ENCODE measurements at places on chromosomes 3 and 15.

GRCh38 chr15:29904757-29905417 lies 82.6 kb upstream of the TJP1 start:
- no peak for DNase-seq

GRCh38 chr3:72041076-72041475 lies 256.1 kb upstream of the PROK2 start:
- DNase-seq: no peak

DNA sequence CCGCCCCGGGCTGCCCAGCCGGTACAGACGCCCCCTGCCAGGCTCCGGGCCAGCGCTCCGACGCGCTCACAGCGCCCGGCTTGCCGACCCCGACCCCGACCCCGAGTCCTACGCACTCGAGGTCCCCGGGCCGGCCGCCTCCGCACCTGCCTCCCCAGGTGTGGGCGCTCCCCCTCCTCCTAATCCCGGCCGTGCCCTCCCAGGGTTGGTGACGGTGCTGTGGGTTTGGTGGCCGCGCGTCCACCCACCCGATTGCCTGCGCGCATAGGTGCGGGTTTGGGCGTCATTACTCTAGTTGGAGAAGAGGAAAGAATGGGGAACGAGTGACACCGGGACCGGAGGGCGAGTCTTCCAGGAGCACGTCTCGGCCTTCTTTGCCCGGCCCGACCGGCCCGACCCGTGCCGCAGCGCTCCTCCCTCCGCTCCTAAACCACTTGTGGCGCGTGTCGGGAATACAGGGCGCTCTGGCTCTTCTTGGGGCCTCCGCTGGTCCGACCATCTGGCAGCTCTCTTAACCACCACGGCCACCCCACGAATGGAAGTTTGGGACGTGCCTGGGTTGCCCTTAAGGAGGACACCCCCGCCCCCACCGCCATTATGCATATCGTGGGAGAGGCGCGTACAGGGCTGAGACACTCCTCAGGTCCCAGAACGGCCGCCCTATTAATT lies 810 bp upstream of the THRB start:
- DNase-seq: no peak

DNA sequence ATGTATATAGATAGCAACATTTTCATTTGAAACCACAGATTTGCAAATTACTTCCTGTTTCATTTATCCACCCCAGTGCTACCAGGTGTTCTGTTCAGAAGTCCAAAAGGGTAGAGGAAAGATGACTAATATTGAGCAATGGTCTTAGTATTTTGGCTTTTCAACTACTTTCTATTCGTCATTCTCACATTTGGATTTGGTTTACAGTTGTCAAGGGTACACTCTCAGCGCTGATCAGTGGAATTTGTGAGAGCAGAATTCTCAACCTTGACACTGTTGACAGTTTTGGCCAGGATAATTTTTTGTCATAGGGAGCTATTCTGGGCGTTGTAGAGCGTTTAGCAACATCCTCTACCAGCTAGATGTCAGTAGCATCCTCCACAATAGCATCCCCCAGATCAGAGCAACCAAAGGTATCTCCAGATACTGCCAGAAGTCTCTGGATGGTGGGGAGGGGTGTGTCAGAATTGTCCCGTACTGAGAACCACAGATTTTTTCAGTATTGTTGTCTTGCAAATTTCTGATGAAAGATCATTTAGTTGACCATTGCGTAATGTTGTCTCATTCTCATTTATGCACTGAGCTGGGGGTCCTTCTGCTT lies 4.2 kb downstream of the HMCES start:
- DNase-seq: no peak

DNA sequence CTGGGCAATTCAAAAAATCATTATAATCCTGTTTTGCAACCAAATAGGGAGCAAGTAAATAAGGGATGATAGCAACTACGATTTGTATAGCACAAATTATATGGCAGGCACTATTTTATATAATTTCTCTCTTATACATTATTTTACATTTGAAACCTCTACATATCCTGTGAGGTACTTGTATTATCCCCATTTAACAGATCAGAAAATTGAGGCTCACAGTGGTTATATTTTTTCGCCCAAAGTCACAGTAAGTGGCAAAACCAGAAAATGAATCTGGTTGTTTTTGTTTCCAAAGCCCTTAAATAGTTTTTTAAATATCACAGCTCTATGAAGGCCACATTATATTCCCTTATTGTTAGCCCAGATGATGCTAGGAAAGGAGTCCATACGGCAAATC lies 74.3 kb downstream of the MLH1 start:
- DNase-seq: no peak

DNA sequence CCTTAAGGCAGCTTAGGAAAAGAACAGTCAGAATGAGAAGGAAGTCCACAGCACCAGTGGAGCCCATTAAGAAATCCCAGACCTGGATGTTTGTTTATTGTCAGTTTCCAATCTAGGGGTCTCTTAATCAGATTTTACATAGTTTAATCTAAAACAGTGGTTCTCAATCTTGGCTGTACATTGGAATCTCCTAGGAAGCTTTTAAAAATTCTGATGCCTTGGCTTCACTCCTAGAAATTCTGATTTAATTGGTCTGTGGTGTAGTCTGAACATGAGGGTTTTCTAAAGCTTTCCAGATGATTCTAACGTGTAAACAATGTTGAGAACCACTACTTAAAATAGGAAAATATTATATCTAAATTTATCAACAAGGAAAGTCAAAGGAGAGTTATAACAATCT lies 56.6 kb upstream of the SPRED1 start:
- no peak for DNase-seq

DNA sequence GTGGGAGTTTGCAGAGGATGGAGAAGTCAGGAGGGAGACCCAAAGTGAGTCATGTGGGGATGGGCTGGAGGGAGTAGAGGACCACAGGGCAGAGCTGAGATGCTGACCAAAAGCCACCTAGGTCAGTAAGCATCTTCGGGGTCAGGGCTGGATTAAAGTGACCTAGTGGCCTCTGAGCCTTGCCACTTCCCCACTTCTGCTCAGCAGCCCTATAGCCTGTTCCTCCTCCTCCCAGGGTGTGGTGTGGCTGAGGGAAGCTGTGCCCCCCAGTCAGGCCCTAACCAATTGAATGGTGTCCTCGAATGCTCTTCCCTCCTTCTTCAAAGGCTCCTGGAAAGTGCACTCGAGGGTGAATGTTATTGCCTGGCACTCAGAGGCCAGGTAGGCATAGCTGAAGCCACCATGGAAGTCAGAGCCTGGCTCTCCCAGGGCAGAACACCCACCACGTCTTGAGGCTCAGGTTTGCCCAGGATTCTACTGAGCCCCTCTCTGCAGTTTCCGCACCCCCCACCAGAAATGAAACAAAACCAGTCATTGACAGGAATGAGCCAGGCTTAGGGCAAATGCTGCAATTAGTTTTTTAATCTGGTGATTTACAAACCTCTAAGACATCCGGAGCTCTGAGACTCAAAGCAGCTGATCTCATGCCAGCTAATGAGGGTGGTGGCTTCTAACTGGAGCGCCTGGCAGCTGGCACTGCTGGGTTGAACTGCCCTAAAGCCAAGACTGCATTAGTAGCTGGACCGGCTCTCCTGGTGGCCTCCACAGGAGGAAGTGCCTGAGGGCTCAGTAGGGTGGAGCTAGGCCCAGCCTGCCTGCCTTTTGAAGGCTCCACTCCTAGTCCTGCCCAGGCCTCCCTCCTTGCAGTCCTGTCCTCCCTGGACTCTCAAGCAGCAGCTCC lies 26.0 kb upstream of the VIPR1 start:
- no peak for DNase-seq

DNA sequence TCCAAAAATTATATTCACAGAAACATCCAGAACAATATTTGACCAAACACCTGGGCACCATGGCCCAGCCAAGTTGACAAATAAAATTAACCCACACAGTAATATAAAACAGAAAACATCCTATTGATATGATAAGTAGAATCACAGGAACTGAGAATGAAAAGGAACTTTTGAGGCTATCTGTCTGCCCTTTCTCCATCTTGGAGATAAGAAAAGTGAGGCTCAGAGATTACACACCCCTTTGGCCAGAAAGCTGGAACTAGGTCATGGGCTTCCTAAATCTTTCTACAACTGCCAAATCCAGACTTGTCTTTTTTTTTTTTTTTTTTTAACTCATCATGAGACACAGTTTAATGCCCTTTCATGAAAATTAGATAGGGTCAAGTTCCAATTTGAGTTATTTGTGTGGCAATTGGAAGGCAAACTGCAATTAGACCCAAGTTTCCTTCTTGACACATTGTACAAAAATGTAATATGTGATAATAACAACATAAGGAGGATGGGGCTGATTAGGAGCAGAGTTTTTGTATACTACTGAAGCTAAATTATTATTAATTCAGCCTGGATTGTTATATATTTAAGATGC lies 137.2 kb downstream of the RPL22L1 start:
- no peak for DNase-seq

DNA sequence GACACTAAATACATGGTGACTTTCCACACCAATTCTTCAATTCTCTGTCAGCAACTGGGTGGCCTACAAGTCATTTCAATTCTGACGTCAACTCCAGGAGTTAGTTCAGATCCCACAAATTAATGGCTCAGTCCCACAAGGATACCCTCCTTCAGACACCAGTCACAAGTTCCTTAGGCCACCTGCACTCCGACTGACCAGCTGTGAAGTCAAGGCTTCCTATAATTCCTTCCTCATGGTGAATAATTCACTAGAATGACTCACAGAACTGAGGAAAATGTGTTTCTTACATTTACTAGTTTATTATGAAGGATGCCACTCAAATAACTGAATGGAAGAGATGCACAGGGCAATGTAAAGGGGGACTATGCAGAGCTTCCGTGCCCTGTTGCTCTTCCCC lies 6.3 kb upstream of the PIAS1 start:
- DNase-seq: no peak

GRCh38 chr15:86743283-86743903 lies 663.7 kb downstream of the AGBL1 start:
- DNase-seq: peak; percentile 46

DNA sequence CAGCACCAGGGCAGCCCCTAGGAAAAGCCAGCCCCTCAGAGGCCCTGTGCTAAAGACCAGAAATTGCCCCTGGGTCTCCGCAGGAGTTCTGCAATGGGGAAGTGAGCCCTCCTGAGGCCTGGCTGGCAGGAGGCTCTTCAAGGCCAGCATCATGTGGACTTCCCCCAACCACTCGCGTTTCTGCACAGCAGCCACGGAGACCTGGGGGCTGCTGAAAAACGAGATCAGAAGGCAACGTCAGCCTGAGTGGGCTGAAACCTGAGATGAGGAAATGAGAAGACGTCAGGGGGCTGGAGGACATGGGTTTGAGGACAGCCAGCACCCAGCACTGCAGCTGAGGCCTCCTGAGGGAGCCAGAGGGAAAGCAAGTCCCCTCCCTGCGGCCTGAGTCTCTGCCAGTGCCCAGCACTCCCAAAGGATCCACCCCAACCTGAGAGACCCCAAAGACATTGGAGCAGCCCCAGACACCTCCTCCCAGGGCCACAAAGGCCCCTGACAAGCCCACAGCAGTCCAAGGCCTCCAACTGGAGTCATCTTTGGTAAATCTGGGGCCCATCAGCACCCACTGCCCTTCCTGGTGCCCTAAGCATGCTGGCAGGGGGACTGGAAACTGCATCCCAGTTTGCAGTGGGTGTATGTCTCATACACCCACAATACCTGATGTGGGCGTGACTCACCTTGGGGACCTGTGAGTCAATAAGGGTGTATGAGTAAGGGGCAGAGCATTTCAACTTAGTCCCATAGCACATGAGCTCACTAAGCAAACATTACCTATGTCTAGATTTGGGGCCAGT lies 29.2 kb upstream of the CYP11A1 start:
- peak; percentile 42 for DNase-seq

DNA sequence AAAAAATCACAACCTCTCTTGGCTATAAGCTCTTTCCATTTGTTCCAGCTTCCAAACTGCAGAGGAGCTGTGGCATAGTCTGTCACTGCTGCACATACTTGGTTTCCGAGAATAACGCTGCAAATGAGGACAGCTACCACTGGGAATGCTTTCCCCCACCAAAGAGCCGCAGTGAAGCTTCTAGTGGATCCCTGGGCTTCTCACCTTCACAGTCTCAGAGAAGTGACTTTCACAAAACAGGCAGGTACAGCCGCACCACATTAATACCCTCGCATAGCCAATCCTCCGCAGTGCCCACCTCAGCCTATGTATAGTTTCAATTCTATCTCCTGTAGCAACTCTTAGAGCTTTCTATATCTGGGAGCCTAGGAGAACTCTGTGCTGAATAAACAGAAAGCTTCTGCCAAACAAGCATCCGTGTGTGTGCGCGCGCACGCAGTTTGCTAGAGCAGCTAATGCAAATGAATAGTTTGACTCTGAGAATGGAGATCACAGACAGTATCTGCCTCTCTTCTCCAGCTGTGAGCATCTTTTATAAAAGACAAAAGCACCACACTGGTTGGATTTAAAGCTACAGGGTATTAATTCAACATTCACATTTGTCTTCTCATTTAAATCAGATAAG lies 81.9 kb upstream of the PLXND1 start:
- DNase-seq: no peak

- no peak for DNase-seq
Measured at GRCh38 chr3:178201714-178202113, 334.5 kb upstream of the KCNMB2 start.

DNA sequence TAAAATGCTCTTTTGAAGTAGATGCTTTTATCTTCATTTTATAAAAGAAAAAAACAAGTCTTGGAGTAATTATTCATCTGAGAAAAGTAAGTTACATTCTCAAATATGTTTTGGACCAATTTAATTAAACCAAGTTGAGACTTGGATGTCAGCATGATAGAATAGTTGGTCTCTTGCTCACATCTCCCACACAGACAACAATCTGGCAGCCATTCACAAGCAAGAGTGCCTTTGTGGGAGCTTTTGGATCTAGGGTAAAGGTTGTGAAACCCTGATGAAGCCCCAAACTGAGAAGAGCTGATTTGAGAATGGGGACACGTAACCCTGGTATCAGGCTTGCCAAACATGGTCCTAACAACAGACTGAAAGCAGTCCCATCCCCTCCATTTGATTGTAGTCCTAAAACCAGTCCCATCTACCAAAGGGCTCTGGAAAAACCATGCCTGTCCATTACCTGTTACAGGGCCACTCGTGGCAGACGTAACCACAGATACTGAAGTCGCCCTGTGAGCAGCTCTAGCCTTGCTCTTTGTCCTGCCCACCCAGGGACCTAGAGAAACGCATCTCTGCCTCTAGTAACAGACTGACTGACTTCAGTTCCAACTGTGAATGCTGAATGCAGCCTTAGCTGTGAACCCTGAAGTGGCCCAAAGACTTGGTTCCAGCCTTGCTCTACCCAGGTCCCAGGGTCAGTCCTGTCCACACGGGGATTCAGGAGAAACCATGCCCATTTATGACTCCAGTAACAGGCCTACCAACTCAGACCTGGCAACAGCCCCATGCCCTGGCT lies 145.5 kb upstream of the SYNPR start:
- no peak for DNase-seq
